ENCODE measurements at places on chromosomes 13 and 19.

GRCh38 chr19:51440846-51441409, 17.3 kb downstream of the SIGLEC8 start:
- peak; percentile 68 for DNase-seq

DNA sequence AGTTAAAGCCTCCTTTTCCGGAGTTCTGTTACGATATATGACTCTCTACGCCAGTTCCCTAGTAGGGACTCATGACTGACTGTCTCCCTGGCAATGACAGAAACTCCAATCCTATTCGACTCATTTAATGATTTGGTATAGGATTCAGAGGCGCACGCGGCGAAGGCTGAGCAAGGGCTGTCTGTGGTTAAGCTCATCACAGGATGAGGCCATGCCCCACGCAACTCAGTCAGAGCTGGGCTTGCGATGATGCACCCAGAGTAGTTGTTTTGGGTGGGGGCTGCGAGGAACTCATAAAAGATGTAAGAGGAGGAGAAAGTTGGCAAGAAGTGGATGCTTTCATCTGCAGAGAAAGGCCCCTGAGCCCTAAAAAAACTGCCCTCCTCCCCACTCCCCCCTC, 468 bp upstream of the SERTM1 start:
- no peak for DNase-seq

DNA sequence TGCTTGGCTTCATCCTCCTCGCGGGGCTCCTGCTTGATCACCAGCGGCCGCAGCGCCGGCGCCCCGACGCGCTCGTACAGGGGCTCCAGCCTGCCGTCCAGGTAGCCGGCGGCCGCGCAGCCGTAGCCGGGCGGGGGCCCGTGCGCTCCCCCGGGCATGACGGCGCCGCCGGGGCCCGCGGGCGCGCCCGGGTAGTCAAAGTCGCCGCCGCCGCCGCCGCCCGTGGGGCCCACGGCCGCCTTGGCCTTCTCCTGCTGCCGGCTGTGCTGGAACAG, 497 bp downstream of the CEBPA start:
- DNase-seq, result no peak

- no peak for DNase-seq
Observed at GRCh38 chr13:100940658-100941057, 266.1 kb upstream of the TMTC4 start.

- no peak for DNase-seq
Observed at GRCh38 chr13:52808842-52809219, 39.6 kb downstream of the PCDH8 start.

DNA sequence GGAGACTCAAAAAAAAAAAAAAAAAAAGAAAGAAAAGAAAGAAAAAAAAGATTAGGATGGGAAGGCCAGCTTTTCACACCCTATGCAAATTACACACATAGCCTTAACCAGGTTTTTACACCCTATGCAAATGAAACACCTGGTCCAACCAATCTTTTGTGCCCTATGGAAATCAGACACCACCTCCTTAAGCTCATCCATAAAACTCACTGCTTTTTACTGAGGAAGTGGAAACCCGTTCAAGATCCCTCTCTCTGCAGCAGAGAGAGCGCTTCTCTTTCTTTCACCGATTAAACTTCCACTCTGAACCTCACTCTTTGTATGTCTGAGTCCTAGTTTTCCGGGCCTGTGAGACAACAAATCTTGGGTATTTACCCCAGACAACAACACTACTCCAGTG, 25.3 kb upstream of the HOMER3 start:
- DNase-seq, result no peak

DNA sequence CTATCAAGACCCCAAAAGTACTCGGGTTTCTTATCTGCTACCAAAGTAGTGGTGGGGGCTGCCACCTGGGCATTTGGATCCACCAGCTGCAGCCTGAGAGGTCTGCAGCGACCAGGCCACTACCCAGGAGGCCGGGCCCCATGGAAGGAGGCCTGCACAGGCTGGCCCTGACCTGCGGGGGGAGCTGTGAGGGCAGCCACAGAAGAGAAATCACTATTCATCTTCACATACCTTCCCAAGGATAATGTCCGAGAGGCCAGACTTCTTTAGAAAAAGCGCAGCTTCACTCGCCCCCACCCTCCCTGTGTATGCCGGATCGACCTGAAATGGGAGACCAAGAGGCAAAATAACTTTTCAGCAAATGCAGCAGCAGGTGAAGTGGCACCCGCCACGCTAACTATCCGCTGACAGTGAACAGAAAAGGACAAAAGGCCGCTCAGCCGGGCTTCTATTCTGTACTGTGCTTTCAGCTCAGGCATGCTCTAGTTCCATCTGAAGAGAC, 30.1 kb downstream of the EPS15L1 start:
- DNase-seq, result no peak

DNA sequence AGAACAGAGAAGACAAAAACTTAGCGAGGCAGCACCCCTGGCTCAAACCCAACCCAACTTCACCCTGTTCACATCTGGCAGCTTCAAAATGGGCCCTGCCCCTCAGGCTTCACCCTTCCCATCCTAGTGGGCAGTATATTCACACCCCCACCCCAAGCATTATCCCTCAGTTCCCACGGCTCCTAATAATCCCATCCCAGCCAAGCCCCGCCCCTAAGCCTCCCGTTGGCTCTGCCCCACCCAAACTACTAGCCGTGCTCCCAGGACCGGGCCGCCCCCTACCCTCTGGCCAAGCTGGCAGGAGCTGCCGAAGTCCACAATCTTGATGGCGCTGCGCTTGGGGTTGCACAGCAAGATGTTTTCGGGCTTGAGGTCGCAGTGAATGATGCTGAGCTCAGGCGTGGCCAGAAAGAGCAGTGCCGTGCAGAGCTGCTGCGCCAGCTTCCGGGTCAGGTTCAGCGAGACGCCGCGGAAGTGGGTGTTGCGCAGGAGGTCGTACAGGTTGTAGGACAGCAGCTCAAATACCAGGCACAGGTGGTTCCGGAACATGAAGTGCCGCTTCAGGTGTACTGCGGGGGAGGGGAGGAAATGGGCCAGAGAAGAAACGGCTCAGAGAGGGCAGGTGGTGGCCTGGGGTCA, 5.8 kb downstream of the DYRK1B start:
- no peak for DNase-seq

DNA sequence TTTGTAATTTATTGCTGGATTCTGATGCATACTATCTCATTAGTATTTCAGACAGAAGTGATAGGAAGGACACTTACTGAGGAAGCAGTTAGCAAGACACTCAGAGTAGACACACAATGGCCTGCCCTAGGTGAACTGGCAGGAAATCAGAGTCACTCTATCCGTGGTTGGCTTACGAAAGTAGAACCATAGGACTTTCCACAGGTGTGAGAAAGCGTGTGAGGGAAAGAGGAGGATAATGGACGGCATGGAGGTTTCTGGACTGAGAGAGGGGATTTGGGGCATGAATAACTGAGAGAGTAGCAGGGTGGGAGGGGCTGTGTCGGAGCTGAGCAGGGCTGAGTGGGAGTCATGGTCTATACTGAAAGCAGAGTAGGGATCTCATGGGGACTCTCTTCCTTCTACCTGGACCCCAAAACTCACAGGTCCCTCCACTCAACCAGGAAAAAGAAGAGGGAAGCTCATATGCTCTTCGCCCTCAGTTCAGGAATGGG, 18.7 kb upstream of the EID2 start:
- DNase-seq, result no peak

DNA sequence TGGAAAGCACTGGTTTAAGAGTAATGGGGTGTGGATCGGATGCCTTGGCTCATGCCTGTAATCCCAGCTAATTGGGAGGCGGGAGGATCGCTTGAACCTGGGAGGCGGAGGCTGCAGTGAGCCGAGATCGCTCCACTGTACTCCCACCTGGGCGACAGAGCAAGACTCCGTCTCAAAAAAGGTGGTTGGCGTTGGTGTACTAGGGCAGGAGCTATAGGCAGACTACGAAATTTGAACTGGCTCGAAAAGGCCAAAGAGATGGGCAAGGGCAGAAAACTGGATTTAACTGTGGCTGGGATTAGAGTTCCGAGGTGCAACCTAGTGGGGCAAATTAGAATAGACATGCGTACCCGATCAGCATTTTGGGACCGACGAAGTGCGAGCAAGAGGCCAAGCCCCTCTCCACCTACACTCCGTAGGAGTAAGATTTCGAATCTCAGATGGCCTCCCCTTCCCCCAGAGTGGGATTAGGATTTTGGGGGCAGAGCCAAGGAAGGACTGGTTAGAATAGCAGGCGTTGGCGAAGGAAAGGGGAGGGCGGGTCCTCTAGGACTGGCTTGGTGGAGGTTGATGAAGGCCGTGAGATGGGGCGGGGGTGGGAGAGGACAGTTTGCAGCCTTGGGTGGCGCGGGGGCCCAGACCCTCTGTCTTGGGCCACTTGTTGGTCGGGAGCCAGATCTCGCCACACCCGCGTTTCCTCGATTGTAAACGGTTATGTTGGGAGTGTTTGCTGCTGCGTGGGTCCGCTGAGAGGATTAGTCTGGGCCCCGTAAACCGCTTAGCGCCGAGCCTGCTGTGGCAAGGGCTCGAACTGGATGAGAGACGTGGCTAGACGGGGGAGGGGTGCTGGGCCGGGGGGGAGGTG, 2.0 kb upstream of the INAFM1 start:
- DNase-seq, result no peak

DNA sequence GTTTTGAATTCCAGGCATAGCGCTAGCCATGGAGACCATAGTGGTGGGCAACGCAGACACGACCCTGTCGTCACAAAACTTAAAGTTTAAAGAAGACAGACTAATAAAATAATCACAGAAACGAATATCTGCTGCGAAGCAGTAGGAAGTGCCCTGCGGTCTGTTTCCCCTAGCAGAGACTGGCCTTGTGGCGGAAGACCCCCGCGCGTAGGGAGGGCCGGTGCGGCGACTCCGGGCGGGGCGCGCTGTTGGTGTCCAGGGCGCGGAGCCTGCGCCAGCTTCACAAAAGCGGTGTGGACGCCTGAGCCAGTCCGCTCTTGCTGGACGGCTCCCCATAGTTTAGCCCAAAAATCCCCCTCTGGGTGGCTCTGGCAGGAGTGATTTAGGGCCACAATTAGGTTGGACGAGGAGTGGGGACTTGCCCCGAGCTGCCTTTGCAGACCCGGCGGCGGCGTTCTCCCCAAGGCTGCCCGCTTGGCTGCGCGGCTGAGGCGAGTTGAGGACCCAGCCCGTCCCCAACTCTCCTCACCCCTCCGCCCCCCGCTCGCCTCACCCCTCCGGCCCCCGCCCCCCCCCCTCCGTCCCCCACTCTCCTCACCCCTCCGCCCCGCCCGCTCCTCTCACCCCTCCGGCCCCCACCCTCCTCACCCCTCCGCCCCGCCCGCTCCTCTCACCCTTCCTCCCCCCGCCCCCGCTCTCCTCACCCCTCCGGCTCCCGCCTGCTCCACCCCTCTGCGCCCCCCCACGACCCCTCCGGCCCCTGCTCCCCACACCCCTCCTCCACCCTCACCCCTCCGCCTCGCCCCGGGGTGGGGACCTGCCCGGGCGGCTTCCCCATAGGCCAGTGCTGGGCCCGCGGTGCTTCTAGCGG, 14.2 kb upstream of the LATS2 start:
- no peak for DNase-seq

GRCh38 chr13:79541426-79542049, 60.6 kb downstream of the NDFIP2 start:
- no peak for DNase-seq

- no peak for DNase-seq
Observed at GRCh38 chr19:494171-495080, 1.9 kb upstream of the MADCAM1 start.

DNA sequence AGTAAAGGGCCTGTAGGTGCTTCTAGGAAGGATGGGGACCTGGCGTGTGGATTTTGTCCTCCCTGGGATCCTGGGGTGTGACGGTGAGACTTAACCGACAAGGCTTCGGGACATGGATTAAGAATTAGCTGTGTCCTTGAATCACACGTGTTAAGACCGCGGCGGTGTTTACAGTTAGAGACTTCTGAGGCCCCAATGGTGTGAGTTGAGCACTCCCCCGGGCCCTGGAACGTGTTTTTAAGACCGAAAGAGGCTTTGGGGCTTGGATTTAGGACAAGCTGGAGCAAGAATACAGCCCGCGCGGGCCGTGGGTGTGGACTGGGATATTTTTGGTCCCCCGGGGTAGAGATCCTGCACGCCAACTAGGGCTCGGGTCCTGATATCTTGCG, 1.2 kb upstream of the SLC27A1 start:
- DNase-seq, result no peak

DNA sequence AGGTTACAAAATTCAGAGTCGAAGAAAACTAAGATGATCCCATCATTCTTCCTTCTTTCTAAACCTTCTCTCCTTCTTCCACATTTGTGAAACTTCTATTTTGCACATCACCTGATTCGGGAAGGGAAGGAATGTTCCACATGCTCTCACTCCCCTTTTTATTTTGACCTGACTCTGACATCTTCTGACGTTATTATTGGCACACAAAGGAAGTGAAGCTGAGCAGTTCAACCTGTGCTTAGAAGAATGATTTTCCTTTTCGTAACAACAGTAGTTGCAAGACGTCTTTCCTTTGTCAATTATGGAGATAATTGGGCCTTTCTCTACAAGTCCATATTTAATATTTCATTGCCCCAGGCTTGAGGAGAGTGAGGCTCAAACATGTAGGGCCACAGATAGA, 18.0 kb downstream of the FAM124A start:
- no peak for DNase-seq

- no peak for DNase-seq
Observed at GRCh38 chr19:35202722-35203688, 25.5 kb downstream of the FAM187B start.

DNA sequence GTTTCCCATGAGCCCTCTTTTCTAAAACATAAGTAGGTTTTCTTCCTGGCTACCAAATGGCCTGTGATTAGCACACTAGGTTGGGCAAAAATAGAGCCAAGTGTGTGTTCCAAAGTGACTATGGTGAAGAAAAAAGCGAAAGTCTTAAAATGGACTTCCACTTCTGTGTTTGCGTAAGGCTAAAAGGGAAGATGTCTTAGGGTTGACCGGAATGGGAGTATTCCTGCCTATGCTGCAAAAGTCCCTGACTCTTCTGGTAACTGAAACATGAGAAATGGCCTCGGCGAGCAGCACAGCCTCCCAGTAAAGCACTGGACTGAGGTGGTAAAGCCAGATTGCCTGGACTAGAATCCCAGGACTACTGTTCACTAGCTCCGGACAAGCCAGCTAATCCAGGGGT, 2.4 kb upstream of the FPR1 start:
- no peak for DNase-seq

- no peak for DNase-seq
Observed at GRCh38 chr13:93987458-93987857, 492.0 kb downstream of the DCT start.

GRCh38 chr13:29170436-29171082, 350.4 kb downstream of the MTUS2 start:
- no peak for DNase-seq

DNA sequence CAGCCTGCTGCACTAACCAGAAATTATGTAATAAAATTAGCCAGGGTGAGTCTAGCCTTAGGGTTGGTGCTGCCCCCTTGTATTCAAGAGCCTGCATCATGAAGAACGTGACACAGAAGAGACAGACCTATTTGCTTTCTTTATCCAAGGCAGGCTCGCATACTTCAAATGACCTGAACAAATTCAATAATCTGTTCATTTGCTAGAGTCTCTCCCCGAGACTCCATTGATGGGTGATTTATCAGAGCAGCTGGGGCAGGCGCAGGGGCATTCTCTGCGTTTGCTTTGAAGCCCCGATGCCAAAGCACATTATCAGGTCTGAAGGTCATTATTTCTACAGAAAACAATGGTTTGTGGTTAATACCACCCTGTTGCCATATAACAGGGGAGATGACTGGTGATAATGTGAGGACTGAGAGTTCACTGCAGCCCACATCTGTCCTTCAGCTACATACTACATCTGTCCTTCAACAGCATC, 520.3 kb downstream of the DIAPH3 start:
- no peak for DNase-seq
